Stimulated activated CD4-positive, alpha-beta T cell treated with anti-CD3 and anti-CD28 coated beads, Interleukin-15, amount 100 ng/mL, for 48 hours (primary cell): ENCODE measurements at places on chromosomes 16 and 17.

DNA sequence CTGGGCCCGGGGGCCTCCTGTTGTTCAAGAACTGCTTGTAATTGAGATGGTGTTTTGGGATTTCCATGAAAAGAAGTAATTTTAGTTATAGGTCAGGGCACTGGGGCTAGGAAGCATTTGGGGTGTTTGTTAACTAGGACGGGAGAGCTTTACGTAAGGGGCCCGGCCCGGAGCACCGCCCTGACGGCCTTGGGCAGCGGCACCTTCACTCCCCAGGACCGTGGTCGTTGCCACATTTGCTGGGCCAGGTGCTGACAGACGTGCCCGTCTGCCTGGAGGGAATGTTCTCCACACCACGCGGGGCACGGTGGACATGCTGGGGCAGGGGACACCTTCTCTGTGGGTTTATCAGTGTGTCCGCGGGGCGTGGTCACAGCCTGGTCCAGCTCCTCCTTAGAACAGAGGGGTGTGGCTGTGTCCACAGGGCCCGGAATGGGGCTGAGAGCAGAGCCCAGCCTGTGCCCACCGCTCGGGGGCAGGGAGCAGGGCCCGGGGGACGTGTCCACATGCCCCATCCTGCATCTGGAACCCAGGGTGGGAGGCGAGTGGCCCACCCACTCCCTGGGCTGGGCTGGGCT is 57.7 kb downstream of the BAIAP2 start:
- DNase-seq: no peak

DNA sequence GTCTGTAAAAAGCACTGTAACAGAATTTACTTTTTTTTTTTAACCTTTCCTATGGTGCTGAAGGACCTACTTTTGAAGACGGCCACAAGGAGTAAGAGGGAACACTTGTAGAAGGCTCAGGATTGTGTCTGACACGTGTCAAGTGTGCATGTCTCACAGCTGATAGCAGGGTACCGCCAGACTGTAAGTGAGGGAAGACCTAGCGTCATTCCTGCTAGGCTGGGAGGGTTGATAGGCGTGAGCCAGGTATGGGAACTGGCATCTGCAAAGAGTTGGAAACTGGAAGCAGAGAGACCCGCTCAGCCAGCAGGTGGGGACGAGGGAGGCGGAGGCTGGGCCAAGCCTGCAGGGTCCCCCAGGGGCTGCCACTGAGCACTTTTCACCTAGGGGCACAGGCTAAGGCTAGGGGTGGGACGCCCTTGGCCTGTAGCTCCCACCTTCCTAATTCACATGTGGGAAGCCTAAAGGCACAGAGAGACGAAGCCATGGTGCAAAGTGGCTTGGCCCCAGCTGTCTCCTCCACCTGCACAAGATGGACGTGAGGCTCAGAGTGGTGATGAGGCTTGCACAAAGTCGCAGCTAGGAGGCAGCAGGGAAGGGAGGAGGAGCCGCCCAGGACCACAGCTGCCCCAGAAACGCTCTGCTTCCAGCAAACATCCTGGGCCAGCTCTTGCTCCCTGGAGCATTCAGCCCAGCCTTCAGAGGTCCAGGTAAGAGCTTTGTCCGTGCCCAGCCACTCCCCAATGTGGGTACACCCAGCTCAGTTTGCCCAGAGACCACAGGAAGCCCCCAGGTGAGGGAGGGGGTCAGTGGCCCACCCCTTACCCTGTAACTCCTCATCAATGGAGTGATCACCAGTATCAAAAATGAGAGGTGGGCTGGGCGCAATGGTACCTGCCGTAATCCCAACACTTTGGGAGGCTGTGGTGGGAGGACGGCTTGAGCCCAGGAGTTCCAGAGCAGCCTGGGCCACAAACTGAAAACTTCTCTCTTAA is 18.9 kb downstream of the VASN start:
- DNase-seq: no peak

- no peak for DNase-seq
Observed at GRCh38 chr17:8713878-8714277, 30.8 kb downstream of the CCDC42 start.

- DNase-seq: no peak
Observed at GRCh38 chr16:11583889-11584565, 2.7 kb downstream of the LITAF start.

GRCh38 chr17:48074322-48075081 is 26.3 kb downstream of the NFE2L1 start:
- DNase-seq: peak; percentile 23

GRCh38 chr17:44522883-44523671 is 19.9 kb upstream of the GPATCH8 start:
- DNase-seq: peak; percentile 54

- DNase-seq: peak; percentile 9
Observed at GRCh38 chr17:66964930-66965800, 658 bp downstream of the CACNG4 start.

DNA sequence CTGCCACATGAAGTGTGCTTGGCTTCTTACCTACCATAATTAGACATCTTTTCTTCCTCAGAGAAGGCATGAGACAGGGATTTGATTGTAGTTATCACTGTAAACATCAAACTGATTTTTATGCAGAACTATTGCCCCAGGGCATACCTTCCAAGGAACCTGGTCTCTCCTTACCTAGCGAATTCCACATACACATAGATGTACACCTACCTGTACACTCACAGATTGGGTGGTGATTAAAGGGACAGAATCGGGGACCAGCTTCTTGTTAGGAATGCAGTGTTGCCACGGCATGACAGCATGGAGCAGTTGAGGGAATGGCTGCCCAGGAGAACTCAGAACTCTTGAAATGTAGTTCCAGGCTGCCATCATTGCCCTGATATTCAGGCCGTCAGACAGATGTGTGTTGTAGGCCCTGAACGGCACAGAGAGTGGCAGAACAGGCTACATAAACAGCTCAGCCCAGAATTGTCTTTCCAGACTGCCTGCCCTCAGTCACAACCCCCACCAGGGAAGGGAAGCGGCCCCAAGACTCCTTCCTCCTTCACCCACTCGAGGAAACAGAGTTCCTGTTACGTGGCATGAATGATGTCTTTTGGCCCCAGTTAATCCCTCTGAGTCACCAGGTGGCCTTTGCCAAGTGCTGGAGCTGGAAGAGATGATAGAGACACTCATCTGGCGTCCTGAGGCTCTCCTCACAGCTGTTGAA is 17.8 kb upstream of the NAGLU start:
- no peak for DNase-seq

GRCh38 chr16:49755313-49755620 is 100.6 kb downstream of the ZNF423 start:
- no peak for DNase-seq

DNA sequence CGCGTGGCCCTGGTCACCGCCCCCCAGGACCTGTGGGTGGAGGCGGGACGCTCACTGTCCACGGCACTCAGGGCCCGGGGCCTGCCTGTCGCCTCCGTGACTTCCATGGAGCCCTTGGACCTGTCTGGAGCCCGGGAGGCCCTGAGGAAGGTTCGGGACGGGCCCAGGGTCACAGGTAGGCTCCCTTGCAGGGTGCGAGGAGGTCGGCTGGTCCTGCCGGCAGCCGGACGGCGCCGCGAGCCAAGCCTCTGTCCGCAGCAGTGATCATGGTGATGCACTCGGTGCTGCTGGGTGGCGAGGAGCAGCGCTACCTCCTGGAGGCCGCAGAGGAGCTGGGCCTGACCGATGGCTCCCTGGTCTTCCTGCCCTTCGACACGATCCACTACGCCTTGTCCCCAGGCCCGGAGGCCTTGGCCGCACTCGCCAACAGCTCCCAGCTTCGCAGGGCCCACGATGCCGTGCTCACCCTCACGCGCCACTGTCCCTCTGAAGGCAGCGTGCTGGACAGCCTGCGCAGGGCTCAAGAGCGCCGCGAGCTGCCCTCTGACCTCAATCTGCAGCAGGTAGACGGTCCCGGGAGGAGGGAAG is 1.3 kb downstream of the GUCY2D start:
- no peak for DNase-seq

GRCh38 chr17:69702078-69702477 is 287.6 kb downstream of the MAP2K6 start:
- no peak for DNase-seq

- DNase-seq: peak; percentile 74
Observed at GRCh38 chr16:29745853-29746345, at the start of gene C16orf54. Gene C16orf54 (minus strand): TSS chr16:29745990. CDS start chr16:29744951, 1,039 bp downstream.

- no peak for DNase-seq
Observed at GRCh38 chr16:74034862-74035261, 261.8 kb upstream of the PSMD7 start.

GRCh38 chr17:47872019-47872650 is 21.2 kb upstream of the SP6 start:
- DNase-seq: no peak

DNA sequence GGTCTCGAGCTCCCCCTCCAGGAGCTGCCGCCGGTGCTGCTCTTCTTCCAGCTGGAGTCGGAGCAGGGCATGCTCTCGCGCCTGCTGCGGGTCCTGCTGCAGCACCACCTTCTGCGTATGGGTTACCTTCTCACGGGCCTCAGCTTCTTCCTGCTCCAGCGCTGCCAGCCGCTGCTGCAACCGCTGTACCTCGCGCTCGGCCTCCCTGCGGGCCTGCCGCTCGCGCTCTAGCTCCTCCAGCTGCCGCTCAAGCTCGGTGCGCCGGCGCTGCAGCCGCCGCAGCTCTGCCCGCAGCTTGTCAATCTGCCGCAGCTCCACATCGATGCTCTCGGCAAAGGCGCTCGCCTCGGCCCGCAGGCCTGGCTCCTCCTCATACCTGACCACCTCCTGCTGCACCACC is 36.9 kb downstream of the UBN1 start:
- no peak for DNase-seq

- DNase-seq: peak; percentile 10
Observed at GRCh38 chr16:87076950-87077749, 240.0 kb downstream of the C16orf95 start.

DNA sequence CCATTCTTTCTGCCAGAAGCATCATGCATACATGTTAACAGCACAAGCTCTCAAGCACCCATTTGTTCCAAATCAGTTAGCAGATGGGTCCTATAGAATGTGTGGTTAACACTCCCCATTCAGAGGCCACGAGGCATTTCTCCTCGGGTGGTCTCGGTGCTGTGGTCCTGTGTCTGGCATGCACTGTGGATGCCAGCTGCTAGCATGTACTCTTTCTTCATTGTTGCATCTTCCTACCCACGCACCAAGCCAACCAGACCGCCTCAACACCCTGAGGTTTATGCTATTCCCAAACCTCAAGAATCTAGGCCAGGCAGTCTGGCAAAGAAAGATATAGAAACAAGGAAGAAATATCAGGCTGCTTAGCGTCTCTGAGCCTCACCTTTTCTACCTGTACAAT is 27.8 kb upstream of the MRTFB start:
- no peak for DNase-seq

- no peak for DNase-seq
Observed at GRCh38 chr16:23202166-23202565, 19.6 kb downstream of the SCNN1G start.

DNA sequence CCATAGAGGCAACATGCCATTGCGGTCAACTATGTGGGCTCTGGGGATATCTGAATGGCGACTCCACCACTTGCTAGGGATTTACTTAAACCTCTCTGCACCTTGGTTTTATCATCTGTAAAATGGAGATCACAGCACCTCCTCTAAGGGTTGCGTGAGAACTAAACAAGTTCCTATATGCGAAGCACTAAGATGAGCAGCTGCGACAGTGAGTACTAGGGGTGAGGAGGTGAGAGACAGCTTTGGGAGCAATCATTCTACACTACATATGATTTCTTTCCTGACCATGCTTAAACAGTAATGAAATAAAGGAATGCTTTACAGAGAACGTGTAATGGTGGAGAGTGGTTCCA is 61.4 kb downstream of the CREBBP start:
- no peak for DNase-seq
